ENCODE measurements at places on chromosomes 2 and 18.

DNA sequence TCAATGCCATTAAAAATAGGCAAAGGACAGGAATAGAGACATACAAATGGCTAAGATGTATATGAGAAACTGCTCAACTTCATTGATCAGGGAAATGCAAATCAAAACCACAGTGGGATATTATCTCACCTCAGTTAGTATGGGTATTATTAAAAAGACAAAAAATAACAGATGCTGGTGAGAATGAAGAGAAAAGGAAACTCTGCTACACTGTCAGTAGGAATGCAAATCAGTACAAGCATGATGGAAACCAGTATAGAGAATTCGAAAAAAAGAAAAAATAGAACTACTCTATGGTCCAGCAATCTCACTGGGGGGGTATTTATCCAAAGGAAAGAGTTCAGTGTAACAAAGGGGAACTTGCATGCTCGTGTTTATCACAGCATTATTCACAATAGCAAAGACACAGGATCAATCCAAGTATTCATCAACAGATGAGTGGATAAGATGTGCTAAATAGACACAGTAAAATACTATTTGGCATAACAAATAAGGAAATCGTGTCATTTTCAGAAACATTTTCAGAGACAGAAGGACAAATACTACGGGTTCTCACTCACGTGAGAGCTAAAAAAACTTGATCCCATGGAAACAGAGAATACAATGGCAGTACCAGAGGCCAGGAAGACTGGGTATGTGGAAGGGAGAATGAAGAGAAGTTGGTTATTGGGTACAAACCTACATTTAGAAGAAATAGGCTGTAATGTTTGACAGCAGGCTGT lies 60.6 kb downstream of the CCDC74A start:
- H3K36me3 ChIP-seq = no peaks in the 10 kb centered on the region
- H3K4me1 ChIP-seq = no peaks in the 10 kb centered on the region
- no peak overlapping the region for H3K4me3 ChIP-seq
- no peak overlapping the region for H3K27ac ChIP-seq

DNA sequence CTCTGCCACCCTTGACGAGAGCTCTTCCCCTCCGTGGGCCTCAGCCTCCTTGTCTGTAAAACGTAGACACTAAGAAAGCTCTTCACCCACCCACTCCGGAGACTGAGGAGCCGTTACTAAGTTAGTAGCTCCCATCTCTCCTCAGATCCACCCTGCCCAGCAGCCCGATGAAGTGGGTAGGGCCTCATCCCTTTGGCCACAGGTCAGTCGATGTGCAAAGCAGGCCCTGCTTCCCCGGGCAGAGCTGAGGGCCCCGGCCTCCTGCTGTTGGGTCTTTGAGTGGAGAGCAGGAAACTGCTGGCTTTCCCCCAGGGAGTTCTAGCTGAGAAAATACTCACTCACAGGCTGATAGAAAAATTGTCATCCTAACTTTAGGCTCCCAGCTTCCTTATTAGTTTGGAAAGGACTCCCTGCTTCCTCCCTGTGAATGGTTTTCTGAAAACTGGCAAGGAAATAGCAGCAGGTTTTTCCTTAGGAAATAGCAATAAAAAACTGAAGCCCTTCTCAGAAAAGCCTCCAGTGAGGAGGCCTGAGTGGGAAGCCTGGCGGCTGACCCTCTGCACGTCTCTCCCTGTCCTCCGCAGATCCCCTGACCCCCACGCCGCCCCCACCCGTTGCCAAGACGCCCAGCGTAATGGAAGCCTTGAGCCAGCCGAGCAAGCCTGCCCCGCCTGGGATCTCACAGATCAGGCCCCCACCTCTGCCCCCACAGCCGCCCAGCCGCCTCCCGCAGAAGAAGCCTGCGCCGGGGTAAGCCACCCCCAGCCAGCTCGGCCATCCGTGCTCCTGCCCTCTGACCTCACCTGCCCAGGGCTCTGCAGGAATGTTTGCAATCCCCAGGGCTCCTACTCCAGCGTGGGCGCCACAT lies 30.2 kb downstream of the ITGB1BP1 start:
- no peak overlapping the region for H3K27ac ChIP-seq
- no peaks in the 10 kb centered on the region for H3K27me3 ChIP-seq
- no peaks in the 10 kb centered on the region for H3K36me3 ChIP-seq
- H3K4me3 ChIP-seq = no peak overlapping the region
- H3K4me1 ChIP-seq = no peaks in the 10 kb centered on the region

DNA sequence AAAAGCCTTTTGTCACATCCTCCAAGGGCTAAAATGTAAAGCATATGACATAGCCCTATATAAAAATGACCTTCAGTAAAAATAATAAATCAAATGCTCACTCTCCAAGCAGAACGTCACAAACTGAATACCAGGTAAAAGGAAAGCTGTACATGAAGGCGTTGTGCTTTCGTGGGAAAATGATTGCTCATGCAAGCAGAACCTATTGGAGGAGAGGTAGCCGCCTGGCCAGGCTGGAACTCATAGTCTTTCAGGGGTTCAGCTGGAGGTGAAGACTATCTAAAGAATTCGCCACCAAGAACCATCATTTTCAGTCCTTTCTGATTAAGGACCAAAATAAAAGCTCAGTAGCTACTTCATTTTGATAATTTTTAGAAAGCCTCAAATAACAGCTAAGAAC lies 44.7 kb downstream of the ANKRD44 start:
- H3K36me3 ChIP-seq = peaks cover 24% of the 10 kb centered on the region
- peak overlapping the region; percentile 20 for H3K4me3 ChIP-seq
- H3K27ac ChIP-seq = peak overlapping the region; percentile 70
- H3K27me3 ChIP-seq = no peaks in the 10 kb centered on the region
- peaks cover 89% of the 10 kb centered on the region for H3K4me1 ChIP-seq

DNA sequence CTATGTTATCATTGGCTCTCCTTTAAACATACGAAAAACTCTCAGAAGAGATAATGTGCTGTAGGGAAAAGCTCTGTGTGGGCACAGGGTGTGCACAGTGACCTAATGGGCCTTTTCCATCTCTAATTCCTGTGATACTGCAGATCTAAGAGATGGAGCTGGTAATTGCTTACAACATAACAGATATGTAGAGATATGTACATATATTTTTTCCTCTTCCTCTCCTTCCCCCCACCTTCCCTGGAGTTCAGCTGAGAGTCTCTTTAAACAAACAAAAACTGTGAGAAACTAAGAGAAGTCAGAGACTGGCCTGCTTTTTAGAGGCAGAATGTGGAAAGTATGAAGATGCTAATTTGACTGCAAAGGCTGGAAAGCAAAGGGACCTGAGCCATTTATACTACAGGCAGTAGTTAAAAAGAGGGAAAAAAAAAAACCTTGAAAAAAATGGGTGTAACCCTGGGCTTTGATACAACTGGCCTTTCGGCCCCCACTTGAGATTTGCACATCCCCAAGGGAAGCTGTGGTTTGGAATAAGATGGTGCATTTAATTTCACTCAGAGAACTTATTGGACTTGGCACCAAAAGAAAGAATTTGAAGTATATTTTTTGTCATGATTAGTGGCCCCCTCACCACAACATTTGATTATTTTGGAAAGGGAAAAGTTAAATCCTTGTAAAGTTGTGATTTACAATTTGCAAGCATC lies 502.2 kb upstream of the ZEB2 start:
- H3K4me3 ChIP-seq = no peak overlapping the region
- H3K4me1 ChIP-seq = no peaks in the 10 kb centered on the region
- H3K27ac ChIP-seq = no peak overlapping the region
- H3K36me3 ChIP-seq = no peaks in the 10 kb centered on the region
- no peak for DNase-seq
- no peaks in the 10 kb centered on the region for H3K27me3 ChIP-seq

Data from activated T-helper 2 cell treated with anti-CD3 and anti-CD28 coated beads, Interferon-gamma antibody, Interleukin-2, Interleukin-4, amounts not matched to agents 10 μg/mL and 5 μg/mL and 100 μg/mL, durations not matched to agents 14 hours and 24 hours and 36 hours (primary cell).